Urinary bladder (tissue), 4 donors: ENCODE measurements at places on chromosomes 2 and 18. TPM values are rescaled to one million over a fixed set of nuclear protein-coding genes. Genes with fewer than 3 reads are reported as not detected.

The BMP10 gene
- total RNA-seq, result not detected

GRCh38 chr2:69917852-69918251, 2.9 kb downstream of the MXD1 start:
- DNase-seq, result no peak

DNA sequence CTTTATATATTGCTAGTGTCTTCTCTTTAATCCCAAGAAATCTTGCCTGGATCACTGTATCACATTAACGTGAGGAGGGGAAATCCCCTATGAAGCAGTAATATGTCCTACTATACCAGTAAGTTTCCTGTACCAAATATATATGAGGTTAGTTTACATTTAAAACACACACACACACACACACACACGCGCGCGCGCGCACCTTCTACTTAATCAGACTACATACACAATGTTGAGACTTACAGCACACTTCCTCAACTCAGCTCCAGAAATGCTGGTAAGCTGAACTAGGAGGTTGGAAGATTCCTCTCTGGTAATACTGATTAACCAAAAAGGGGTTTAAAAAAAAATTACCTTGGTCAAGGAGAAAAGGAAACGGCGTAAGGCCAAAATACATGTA, 49.3 kb downstream of the USP34 start:
- no peak for DNase-seq

DNA sequence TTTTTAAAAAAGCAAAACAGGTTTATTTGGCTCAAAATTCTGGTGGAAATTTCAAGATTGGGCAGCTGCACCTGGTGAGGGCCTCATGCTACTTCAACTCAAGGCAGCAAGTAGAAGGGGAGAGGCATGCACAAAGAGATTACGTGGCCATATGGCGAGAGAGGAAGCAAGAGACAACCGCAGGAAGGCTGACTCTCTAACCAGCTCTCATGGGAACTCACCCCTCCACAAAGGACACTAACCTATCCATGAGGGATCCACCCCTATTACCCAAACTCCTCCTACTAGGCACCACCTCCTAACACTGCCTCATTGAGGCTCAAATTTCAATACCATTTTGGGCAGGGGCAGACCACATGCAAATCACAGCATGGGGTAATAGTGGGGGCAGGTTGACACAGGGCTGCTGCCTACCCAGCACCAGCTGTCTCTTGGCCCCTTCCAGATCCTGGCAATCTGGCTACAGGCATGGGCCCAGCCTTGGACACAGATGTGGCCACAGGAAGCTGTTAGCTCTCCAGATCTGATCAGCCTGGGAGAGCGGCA, 2.0 kb upstream of the CAPN10 start:
- no peak for DNase-seq

DNA sequence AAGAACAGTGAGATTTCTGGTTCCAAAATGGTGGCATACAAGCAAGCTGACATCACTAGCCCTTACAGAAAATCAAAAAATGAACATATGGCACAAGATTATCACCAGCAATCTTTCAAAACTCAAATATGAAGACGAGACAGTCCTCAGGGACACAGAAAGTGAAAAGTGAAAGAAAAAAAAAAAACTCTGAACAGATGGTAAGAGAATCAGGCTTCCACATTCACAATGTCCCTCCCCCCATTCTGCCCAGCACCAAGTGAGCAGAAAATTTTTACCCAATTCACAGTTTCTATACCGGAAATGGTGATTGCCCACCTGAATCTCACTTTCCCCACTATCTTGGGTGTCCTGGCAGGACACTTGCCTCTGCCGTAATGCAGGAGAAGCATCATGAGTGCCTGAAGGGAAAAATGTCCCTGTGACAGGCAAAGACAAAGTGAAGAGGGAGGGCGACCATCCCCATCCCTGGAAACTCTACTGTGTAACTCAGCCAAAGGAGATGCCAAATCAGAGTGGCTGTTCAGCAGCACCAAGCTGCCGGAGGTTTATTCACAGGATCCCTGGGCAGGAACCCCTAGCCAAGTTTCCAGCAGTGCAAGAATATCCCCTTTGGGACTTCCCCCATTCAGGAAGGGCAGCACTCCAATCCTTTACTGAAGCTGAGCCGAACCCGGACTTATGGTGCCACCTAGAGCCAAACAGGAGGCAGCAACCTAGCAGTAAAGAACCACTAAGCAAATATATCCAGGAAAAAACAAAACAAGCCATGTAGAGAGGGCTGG, 312.2 kb downstream of the LRATD1 start:
- no peak for DNase-seq

The TM4SF20 gene
- not detected for total RNA-seq

- DNase-seq, result no peak
Observed at GRCh38 chr18:5787936-5788335, 107.4 kb downstream of the TMEM200C start.

- no peak for DNase-seq
Observed at GRCh38 chr2:79000008-79000576, 25.4 kb upstream of the REG3G start.

DNA sequence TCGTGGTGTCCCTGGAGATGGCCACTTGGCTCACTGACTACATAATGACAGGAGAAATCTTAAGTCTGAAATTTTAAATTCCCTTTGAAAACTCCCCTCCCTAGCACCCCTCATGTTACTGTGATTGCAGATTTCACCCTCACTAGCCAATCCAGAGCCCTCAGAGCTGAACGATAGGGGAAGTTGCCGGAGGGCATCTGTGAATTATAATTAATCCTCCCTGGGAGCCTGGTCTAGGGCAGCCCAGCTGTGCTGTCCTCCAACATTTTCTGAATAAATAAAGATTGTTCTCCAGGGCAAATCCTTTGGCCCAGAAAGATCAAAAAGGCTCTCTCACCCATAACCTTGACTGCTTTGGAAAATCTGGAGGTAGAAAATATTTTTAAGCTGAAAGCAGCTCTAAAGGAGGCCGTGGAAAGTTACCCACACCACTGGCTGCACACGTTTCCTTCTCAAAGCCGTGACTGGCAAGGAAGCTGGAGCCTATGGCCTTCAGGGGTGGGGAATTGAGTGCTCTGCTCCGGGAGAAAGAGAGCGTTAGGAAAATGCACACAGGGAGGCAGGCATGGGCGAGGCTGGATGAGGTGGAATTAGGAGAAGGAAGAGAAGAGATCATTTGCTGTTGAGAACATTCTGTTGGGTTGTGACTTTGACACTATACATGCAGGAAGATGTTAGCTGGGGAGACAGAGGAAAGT, 68.9 kb upstream of the CNGA3 start:
- no peak for DNase-seq

DNA sequence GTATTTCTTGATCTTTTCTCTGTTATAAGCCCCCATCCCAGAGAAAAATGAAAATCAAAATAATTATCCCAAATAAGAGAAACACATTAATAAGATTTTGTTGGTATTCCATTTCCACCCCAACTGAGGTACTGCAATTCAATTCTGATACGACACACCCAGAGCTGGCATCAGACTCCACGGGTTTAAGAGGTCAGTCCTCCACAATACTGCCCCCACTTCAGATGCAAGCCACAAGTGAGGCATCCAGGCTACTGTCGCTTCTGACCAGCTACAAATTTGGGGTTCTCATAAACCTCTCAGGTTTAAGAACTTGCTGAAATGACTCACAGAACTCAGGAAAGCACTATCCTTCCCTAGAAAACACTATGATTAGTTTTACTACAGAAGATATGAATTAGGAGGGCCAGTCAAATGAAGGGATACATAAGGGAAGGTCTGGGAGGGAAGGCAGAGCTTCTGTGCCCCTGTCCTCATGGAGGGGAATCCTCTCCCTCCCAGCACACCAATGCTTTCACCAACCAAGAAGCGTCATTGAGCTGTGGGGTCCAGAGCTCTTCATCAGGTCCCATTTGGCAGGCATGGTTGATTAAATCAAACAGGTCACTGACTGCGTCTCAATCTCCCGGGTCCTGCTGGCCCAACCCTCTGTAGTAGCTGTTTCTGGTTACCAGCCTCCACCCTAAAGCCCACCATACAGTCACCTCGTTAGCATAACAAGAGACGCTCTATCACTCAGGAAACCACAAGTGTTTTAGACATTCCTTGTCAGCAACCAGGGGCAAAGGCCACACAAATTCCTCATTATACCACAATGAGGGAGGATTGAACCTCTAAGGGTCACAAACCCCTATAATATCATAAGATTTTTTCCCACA, 46.2 kb downstream of the IWS1 start:
- no peak for DNase-seq

- no peak for DNase-seq
Observed at GRCh38 chr18:24053211-24053610, 38.7 kb downstream of the TTC39C start.

DNA sequence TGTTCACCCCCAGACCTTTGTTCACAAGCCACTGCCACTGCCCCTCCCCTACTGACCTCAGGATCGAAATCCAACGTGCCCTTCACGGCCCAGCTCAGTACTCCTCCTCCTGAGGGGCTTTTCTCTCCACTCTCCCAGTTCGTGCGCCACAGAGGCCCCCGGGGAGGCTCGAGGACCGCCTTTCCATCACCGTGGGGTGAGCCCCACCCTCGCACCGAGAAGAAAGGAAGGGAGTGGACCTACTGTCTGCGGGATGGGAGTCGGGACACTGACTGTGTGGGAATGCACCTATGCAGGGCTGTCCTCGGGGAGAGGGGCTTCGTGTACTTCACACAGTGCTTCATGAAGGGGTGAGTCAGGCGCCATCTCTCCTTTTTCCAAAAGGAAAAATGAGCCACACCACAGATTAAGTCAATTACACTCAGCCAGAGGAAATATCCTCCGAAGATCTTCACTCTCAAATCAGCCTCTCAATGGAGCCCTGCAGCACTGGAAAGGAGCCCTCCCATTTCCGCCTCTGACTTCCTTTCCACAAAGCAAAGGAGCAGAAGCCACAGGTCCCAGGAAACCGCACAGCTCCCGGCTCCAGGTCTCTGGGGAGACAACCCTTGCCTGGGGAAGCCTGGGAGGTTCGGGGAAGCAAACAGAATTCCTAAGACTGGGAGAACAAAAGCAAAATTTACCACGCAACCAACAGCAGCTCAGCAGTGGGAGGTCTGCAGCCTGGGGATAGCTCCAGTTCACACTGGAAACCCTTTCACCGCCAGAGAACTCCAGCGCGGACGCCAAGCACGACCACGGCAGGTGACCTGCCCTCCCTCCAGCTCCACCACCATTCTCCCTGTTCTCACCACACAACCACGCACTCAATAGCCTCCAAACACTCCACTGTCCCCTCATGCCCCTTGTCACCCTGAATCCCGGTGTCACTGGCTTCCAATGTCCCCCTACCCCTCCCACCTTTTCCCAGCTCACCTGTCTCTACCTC, 21.6 kb downstream of the ADCY3 start:
- DNase-seq, result no peak

DNA sequence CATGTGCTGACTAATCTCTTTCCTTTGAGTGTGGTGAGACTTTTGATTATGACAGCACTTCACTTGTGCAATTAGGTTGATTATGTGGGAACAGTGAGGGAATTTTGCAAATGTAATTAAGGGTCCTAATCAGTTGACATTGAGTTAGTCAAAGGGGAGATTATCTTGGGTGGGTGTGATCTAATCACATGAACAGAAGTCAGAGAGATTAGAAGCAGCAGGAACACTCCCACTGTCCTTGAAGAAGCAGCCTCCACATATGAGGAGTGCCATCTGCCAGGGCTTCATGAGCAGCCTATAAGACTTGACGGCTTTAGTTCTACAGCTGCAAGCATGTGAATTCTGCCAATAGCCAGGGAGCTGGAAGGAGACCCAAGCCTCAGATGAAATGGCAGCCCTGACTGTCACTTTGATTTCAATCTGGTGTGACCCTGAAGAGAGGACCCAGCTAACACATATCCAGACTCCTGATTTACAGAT, 89.4 kb upstream of the APCDD1 start:
- no peak for DNase-seq

DNA sequence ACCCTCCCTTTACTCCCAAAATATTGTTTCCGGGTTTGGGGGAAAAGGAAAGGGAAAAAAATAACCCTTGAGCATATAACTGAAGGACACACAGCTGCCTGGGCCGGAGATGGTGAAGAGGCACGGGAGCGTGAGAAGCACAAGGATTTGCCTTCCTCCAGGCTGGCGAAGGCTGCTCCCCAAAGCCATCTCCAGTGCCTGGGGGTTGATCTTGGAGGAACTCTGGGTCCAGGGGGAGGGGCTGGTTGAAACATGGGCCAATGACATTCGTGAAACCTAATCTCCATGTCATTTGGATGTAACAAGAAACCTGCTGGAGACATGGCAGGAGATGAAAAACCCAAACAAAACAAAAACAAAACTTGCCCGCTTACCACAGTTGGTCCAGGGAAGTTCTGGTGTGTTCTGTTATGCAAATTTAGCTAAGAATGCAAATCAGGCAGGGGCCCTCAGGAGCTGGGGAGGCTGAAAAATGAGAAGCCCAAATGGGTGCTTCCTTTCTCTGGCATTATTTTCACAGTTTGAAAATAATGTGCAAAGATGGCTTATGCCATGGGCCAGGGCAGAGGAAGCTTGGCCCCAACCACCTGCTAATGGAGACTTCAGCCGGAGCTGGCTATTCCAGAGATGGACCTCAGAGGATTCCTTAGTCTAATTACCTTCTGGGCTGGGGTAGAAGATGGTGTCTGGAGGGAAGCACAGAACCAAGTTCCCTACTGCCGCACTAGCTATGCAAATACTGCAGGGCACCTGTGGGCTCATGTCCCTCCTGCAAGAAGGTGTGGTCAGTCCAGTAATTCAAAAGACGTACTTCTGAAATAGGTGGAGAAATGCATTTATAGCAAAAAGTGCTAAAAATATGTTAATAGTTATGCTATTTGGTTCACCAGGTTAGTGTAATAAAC, 180.9 kb downstream of the BCL2 start:
- DNase-seq, result no peak

The ACMSD gene
- not detected for total RNA-seq

- DNase-seq, result no peak
Observed at GRCh38 chr2:217664761-217665160, 338.0 kb downstream of the TNS1 start.

The INPP5D gene
- total RNA-seq, result 13.5 TPM

The CD302 gene
- total RNA-seq, result 51.8 TPM

The POTEI gene
- 0.05 TPM for total RNA-seq

DNA sequence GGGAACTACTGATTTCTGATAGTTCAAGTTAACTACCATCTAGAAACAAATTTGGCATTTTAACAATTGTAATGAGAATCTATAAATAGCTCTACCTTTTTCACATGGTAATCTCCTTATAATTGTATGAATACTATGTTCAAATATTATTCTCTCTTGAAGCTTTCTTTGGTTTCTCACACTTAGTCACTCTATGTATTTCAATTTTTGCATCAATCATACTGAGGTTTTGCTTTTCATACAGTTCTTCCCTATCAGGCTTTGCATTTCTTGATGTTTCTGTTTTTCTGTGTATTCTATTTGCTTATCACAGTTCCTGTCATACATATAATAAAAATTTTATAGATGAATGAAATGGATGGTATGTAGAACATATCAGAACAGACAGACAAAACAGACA, 16.0 kb downstream of the VPS54 start:
- no peak for DNase-seq

GRCh38 chr2:280650-281110, 7.2 kb downstream of the ALKAL2 start:
- DNase-seq, result no peak

- DNase-seq, result no peak
Observed at GRCh38 chr2:85994421-85994777, 105.6 kb upstream of the ST3GAL5 start.

The DSC2 gene
- total RNA-seq, result 7.1 TPM

- no peak for DNase-seq
Observed at GRCh38 chr18:20988726-20989125, 122.9 kb downstream of the ROCK1 start.

The GKN2 gene
- not detected for total RNA-seq

The DYSF gene
- 19.0 TPM for total RNA-seq

GRCh38 chr2:197149546-197149945, 161.0 kb downstream of the ANKRD44 start:
- no peak for DNase-seq
